ENCODE measurements at places on chromosomes 7 and 10. TPM values are rescaled to one million over a fixed set of nuclear protein-coding genes. Genes with fewer than 3 reads are reported as not detected.

NPY gene
- total RNA-seq = not detected

NKX6-2 gene
- not detected for total RNA-seq

FRMD4A gene
- total RNA-seq = 7.1 TPM

EBLN1 gene
- total RNA-seq = not detected

NKX2-3 gene
- total RNA-seq = 0.07 TPM

MLXIPL gene
- 6.9 TPM for total RNA-seq

SMO gene
- 15.5 TPM for total RNA-seq

TMEM196 gene
- not detected for total RNA-seq

ADRB1 gene
- 0.15 TPM for total RNA-seq

Data from PC-3 (cell line).